NCI-H345 (cell line): ENCODE measurements at places on chromosomes 3 and 15.

- no peak for DNase-seq
Measured at GRCh38 chr3:103184772-103185171, 750.0 kb downstream of the ZPLD1 start.

- no peak for DNase-seq
Measured at GRCh38 chr3:33398410-33398809, 41.8 kb downstream of the UBP1 start.

GRCh38 chr15:87816811-87817210 is 439.7 kb downstream of the NTRK3 start:
- DNase-seq = no peak

- no peak for DNase-seq
Measured at GRCh38 chr3:38566215-38566528, 70.0 kb downstream of the EXOG start.

GRCh38 chr15:93027413-93027812 is 61.6 kb downstream of the RGMA start:
- no peak for DNase-seq

DNA sequence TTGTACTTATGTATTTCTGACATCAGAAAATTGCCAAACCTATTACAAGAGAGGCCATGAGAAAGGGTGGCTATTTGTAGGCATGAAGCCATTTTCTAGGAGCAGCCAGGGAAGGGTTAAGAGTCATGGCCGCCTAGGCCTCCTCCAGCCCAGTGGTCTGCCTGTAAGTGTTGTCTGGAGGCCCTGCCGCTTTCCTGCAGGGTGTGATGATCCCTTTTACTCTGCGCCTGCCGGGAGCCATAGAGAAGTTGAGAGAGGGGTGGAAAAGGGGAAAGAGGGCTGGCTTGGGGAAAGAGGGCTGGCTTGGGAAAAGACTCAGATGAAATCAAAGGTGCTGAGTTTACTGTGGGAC is 29.1 kb upstream of the KCTD6 start:
- DNase-seq = no peak

DNA sequence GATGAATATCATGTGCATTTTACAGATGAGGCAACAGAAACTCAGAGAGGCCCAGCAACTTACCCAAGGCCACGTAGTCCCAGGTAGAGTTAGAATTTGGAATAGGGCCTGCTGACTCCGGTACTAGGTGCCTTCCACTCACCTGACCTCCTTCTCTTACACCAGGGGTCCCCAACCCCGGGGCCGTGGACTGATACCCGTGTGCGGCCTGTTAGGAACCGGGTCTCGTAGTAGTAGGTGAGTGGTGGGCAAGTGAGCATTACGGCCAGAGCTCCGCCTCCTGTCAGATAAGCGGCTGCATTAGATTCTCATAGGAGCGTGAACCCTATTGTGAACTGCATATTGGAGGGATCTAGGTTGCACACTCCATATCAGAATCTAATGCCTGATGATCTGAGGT is 64.8 kb downstream of the SMAD3 start:
- no peak for DNase-seq

- no peak for DNase-seq
Measured at GRCh38 chr3:150737874-150738679, 24.9 kb downstream of the SIAH2 start.

DNA sequence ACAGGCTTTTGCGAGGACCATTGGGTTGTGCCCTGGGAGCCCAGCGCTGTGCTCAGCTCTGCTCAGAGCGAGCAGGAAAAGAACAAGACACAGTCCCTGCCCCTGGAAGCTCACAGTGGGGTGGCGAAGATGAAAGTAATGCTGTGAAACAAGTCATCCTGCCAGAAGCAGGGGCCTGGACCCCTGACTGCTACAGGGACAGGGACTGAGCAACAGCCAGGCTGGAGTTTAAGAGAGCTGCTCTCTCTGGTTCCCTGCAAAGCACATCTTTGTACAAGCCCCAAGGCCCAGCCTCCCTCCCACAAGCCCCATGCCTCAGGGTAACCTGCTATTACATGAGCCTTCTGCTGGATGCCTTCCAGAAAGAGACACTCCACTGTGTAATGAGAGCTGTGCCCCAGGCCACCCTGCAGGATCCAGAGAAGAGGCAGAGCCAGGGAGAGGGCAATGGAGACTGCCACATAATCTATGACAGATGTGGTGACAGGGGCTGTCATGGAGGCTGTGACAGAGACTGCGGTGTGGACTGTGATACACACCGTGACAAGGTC is 7.1 kb upstream of the HCN4 start:
- peak; percentile 93 for DNase-seq

DNA sequence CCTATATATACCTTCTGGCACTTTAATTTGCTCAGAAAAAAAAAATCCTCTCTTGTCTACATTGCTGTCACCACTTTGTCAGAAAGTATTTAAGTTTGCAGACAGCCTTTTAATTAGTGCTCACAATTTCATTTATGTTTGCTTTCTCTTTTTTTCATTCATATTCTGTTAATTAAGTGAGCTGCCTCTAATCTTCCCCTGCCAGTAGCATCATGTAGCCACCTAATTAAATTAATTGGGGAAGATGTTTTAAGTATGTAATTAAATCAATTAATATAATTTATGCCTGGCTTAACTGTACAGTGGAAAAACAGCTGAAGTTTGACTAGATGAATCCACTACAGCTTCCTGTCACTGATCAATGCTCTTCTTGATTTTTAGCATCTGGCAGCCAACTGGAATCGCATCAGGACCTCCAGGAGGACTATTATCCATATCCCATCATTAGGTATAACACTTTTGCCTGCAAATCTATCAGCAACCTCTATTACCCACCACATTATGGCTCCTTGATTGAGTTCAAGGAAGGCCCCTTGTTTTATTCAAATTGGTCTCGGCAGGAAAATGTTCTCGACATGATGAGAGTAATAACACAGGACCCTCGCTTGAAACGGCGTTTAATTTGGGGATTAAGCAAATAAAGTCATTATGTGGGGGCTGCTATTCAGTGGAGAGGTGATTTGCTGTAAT is 118.5 kb downstream of the IQCH start:
- no peak for DNase-seq

DNA sequence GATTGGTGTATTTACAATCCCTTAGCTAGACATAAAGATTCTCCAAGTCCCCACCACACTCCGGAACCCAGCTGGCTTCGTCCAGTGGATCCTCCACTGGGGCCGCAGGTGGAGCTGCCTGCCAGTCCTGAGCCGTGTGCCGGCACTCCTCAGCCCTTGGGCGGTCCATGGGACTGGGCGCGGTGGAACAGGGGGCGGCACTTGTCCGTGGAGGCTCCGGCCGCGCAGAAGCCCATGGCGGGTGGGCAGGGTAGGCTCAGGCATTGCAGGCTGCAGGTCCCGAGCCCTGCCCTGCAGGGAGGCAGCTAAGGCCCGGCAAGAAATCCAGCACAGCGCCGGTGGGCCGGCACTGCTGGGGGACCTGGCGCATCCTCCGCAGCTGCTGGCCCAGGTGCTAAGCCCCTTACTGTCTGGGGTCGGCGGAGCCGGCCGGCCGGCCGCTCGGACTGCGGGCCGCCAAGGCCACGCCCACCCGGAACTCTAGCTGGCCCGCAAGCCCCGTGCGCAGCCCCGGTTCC is 3.5 kb upstream of the RNU5B-1 start:
- no peak for DNase-seq

- peak; percentile 67 for DNase-seq
Measured at GRCh38 chr3:181176601-181177000, 187.1 kb upstream of the DNAJC19 start.

GRCh38 chr3:168071591-168072322 is 24.0 kb downstream of the GOLIM4 start:
- DNase-seq = no peak

- peak; percentile 0 for DNase-seq
Measured at GRCh38 chr3:172808969-172809546, 58.5 kb downstream of the ECT2 start.

DNA sequence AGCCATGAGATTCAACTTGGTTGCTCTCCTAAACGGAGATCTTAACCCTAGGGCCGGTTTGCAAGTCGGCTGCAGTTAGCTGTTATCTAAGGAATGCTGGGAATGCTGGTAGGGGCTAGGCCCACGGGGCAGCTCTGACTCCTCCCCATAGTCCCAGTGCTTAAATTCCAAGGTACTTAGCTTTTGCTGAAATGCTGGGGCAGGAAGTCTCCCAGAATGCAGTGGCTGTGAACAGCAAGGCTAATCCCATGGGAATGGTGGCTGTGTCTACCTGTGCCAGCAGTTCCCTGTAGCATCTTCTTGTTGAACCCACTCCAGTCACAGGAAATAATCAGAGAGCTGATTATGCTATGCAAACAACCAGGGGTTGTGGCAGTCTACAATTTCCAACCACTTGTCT is 102.5 kb upstream of the TJP1 start:
- DNase-seq = peak; percentile 69

DNA sequence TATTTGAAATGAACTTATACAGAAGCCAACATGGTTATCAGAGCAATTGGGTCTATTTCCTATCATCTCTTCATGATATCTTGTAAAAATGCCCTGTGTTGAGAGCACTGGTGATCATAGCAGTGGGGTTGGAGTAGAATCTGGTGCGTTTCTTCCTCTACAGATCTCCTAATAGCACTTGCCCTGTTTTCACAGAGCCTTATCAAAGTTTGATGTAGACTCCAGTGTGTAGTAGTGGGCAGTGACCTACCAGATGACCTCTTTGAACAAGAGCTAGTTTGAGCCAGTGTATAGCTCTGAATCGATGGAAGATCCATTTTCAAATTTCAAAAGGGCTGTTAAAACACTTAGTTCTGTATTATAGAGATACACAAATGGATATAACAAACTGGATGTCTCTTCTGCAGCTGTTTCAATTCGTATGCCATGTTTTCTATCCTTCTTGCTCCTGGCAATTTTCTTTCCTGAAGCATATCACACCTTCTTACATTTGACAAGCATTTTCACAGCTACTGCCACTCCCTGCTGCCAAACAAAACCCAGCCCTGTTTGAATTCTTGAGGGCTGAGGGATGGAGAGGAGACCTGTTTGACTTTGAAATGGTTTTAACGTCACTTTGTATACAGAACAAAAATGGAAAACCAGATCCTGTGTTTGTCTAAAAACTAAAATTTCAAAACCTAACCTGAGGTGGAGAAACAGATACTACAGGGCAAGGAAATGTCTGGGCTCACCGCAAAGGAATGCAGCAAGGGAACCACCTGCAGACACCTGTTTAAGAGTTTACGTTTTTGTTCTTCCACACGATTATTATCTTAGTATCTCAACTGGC is 354.5 kb upstream of the TPRG1 start:
- no peak for DNase-seq

GRCh38 chr15:73812806-73813465 is 59.8 kb upstream of the INSYN1 start:
- no peak for DNase-seq

DNA sequence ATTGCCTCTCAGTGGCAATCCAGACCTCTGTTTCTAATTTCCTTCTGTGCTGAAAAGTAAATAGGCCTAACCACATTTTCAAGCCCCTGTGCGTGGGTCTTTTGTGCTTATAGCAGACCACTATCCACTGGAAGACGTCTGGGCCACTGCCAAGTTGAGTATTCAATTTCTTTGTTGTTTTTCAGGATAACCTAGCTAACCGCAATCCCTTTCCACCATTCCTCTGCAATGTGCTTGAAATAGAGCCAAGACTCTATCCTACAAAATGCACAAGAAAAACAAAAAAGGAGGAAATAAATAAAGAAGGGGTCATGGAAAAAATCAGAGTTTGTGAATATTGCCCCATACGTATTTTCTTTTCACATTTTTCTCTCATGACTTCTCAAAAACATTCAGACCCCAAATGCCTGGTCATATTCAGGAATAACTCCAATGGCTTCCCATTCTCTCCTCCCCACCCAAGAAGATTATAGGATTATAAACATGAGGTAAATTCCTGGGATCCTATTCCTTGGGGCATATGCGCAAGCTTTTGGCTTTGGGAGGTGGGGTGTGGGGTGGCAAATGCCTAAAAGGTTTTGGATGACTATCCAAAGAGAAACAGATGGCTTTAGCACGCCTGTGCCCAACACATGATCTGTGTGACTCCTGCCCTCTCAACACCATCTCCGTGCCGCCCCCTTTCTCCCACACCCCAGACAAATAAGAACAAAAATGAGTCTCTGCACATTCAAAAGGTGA is 217.9 kb upstream of the THBS1 start:
- no peak for DNase-seq

DNA sequence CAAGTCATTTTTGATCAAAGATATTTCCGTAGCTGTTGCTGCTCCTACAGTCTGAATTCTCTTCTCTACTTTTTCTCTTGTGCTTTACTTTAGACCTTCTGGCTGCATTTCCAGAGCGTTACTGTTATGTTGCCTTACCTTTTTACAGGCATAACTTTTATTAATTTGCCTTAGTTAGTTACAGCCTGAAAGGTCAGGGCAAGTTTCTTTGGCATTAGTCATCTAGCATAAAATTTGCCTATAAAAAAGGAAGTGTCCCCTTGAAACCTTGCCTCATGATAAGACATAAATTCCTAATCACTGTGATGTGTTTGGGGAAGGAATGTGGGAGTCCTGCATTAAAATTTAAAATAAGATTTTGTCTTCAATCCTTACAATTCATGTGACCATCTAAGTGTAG is 618.5 kb downstream of the NR2F2 start:
- no peak for DNase-seq

GRCh38 chr3:131216801-131217200 is 164.8 kb upstream of the NUDT16 start:
- DNase-seq = no peak

- DNase-seq = no peak
Measured at GRCh38 chr3:16067837-16068471, 106.5 kb upstream of the GALNT15 start.

GRCh38 chr15:40900256-40901052 is 6.2 kb downstream of the VPS18 start:
- DNase-seq = no peak

DNA sequence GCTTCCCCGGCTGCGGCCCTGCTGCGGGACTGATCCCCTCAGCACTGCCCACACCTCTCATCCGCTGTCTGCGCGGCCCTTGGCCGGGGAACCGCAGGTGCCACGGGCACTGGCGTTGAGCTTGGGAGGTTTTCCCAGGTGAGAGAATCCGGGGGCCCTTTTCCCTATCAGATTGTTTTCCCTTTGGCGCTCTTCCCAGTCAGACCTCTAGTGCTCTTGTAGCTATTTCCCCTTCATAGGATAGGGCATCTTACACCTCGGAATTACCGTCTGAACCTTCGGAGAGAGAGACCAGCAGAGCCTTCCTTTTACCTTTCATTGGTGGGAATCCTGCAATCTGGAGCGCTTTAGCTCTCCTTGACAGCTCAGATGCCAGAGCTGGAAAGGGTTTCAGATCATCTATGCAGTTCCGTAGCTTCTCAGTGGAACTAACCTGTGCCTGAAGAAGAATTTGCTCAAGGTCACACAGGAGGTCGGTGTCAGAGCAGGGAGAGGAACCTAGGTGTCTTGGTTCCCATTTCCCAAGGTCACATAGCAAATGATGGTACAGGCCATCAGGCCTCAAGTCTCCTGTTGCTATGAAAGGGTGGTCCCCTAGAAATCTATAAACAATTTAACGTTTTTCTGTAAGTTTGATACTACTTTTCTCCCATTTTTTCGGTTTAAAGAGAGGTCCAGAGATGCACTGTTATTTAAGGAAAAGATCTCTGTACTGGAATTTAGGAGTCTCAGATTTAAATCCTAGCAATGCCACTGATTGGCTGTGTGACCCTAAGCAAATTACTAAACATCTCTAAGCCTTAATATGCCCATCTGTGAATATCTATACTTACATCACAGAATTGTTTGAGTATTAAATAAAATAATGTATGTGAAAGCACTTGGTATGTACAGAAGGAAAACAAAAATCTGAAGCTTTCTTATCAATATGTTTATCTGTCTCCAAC is 916 bp downstream of the IDH3A start:
- DNase-seq = peak; percentile 44

- no peak for DNase-seq
Measured at GRCh38 chr3:168534761-168535160, 439.0 kb upstream of the GOLIM4 start.

- DNase-seq = no peak
Measured at GRCh38 chr3:138803006-138803653, 31.6 kb downstream of the PIK3CB start.
